Ammon's horn (tissue), 1 donor: ENCODE measurements at places on chromosomes 3 and 15.

- DNase-seq: peak; percentile 73
Observed at GRCh38 chr3:154060238-154061000, 60.8 kb upstream of the ARHGEF26 start.

- DNase-seq: no peak
Observed at GRCh38 chr3:125179143-125179883, 33.2 kb downstream of the SLC12A8 start.

DNA sequence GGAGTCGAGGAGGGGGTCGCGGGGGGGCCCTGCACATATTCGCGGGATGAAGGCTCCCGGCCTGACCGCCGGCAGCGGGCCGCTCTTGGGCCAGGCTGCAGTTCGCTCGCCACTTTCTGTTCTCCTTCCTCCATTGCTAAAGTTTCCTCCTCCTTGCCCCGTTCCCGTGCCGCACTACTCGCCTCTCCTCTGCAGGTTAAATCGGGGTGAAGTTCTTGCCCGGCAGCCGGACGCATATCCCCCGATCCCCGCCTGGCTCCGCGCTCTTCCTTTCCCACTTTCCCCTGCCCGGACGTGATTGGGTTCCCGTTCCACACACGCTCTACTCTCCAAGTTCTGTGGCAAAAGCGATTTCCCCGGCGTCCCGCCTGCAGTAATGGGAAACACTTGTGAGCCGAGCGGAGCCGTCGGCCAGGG is 556 bp downstream of the CRYBG3 start:
- peak; percentile 52 for DNase-seq

DNA sequence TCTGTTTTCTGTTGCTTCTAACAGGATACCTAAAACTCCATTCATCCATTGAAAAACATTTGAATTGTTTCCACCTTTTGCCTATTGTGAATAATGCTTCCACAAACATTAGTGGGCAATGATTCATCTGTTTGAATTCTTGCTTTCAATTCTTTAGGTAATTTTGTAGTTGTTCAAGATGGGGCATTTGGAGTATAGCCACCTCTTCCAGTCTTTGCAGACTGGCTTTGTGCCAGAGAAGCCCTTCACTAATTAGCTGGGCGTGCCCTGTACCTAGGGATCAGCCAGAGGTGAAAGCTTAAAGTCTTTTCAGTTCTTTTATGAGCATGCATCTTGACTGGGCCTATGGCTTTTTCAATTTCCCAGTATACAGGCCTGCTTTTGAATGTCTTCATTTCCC is 10.9 kb downstream of the RTP1 start:
- DNase-seq: no peak

GRCh38 chr15:99850517-99850916 is 117.3 kb upstream of the LYSMD4 start:
- DNase-seq: no peak

GRCh38 chr3:56196700-56197099 is 271.6 kb downstream of the ERC2 start:
- no peak for DNase-seq

- DNase-seq: no peak
Observed at GRCh38 chr15:25787855-25788520, 75.1 kb downstream of the ATP10A start.

DNA sequence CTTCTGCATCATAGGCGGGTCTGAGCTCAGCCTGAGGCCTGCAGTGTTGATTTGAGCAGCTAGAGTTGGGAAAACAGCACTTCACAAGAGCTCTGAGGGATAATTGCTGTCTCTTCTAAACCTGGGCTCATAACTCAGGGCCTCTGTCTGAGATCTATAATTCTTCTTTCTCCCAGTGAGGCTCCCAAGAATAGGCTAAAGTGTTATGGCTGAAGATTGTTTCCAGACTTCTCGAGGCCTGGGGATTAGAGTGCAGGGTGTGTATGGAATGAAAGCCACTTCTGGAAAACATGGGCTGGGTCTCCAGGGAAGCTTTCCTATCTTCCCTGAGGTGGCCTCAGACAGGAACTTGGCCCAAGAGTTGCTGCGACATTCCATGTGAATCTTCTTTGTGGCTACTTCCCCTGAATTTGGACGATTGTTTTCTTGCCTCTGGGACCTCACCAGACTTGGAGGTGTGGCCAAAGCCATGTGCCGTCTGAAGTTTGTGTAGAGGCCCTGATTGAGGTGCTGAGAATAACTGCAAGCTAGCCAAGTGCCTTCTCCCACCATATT is 26.5 kb downstream of the MTMR14 start:
- no peak for DNase-seq

GRCh38 chr3:182912474-182912873 is 67.9 kb downstream of the DCUN1D1 start:
- peak; percentile 72 for DNase-seq

- peak; percentile 44 for DNase-seq
Observed at GRCh38 chr3:179149406-179149867, 1.3 kb downstream of the PIK3CA start.

GRCh38 chr3:174132006-174132405 is 727.1 kb upstream of the NAALADL2 start:
- DNase-seq: no peak

- no peak for DNase-seq
Observed at GRCh38 chr3:126539558-126540250, 15.7 kb downstream of the CHST13 start.

DNA sequence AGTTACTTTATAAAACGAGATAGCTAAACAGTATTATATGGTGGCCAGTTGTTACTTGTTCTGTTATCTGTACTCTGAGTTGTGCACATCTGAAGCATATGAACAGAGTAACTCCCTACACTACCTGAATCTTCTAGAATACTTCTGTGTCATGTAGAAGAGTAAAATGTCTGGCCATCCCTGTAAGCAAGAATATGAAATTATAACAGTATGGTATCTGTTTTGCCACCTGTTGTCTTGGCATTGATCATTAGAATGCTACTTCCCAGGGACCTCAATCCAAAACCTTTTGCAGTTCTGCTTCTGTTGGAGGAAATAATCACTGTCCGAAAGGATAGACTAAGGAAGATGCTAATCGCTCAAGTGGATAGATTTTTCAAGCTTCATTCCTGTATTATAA is 1.9 kb downstream of the TEX9 start:
- DNase-seq: no peak

DNA sequence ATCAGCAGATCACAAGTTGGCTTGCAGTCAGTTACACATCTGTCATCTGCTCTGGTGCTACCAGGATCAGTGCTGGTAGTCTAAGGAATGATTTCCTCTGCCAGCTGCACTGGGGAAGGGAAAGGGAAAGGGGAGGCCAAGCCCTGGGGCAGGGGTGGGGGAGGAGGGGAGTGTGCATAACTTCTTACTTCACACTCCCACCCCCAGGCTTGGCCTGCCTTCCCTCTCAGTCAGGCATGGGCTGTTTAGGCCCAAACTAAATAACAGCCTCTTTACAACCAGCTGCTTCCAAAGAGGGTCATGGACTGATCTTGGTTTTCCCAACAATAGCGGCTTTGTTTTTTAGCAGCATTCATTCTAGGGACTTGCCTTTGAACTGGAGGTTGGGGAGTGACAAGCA is 86.1 kb upstream of the PSMD6 start:
- DNase-seq: peak; percentile 77

- DNase-seq: no peak
Observed at GRCh38 chr3:54137311-54137710, 15.0 kb downstream of the CACNA2D3 start.

GRCh38 chr15:43808960-43809678 is 8.7 kb downstream of the HYPK start:
- no peak for DNase-seq

DNA sequence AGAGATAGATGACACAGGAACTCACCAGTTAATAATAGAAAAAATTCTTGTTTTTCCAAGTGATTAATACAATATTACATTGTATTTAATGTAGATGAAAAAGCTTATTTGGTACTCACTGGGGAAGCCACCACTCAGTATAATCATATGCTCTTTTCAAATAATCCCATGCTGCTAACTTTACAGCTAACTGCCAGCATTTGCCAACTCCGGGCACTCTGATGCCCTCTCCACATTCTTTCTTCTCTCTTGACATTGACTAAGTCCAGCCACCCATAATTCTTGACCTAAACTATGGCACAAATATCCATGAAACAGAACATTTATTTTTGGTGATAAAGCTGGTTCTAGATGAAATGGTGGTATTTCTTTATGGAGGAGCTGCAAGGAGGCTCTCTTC is 384.9 kb downstream of the ZBTB20 start:
- DNase-seq: no peak

DNA sequence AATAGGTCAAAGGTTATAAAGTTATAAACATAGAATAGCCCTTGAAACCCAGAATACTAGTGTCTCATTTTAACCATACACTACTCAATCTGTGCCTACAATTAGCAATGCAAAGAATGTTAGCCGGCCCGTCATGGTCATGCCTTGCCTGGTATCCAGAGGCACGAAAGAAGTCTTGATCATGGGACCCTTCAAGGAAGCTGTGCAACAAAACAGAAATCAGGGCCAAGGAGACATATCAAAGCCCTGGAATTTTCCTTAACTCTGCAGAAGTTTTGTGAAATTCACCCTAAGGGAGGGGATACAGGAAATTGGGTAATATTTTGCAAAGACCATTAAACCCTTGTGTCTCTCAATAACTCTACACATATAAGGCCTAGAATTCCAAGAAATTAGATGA is 482.4 kb downstream of the ROBO1 start:
- no peak for DNase-seq

GRCh38 chr15:95760508-95760907 is 570.0 kb upstream of the NR2F2 start:
- DNase-seq: no peak

DNA sequence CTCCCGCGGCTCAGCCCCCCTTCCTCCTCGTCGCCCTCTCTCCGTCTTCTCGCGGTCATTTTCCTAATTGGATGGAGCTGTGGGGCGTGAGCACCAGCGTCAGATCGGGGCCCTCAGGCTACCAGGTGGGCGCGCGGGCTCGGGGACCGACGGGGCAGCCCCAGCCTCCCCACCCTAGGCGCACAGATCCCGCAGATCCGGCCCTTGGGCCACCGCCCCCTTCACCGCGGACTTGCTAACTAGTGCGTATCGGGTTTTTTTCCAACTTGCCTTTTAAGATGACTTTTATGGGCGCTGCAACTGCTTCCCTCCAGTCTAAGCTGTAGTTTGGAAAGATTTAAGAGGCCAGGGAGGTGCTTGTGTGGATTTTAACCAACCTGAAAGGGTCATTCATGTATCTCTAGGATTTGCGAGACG is 1.3 kb downstream of the ZNF710 start:
- DNase-seq: no peak

DNA sequence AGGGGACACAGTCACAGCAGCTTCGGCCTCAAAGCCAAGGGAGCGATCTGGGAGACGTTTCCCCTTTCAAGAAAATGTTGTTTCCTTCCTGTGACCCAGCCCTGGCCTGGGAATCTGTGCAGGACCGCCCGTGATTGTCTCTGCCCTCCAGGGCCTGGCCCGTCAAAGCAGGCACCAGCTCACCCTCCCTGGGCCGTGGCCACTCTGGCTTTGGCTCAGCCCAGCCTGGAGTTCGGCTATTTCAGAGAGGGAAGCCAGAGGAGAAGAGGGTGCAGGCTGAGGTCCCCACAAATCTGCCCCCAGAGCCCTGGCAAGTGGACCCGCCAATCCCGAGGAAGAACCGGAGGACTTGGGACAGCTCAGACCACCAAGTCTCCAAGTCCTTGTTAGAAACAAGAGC is 12.7 kb downstream of the GATA2 start:
- DNase-seq: no peak

GRCh38 chr3:53811143-53811927 is 34.9 kb downstream of the CHDH start:
- no peak for DNase-seq

DNA sequence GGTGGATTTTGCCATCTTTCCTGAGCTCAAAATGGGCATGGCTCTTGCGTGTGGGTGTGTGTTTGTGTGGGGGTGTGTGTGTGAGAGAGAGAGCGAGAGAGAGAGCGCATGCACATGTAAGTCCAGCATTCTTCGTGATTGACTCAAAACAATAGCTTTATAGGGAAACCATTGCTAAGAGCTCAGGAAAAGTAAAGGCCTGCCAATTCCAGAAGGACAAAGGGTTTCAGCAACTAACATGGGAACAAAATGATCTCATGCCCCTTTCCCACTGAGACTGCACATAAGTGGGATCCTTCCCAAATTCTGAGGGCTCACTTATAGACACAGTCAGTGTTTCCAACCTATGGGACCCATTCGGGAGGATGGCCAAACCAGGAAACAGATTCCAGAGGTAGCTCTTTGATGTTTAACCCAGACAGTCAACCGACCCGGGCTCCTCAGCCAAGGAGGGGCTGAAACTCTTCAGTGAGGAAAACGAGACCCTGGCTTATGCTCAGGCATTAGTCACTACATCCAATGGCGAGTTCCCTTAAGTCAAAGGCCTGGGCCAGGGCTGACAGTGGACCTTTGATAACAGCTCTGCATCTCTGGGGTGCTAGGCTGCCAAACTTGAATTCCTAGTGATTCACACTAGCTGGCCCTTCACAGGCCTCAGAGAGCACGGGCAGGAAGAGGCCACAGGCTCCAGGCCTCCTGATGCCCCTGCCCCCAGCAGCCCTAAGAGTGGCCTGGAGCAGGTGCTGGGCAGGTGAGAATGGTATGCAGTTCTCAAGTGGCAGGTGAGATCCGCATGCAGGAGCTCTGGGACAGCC is 305.0 kb upstream of the C2CD4B start:
- peak; percentile 39 for DNase-seq

DNA sequence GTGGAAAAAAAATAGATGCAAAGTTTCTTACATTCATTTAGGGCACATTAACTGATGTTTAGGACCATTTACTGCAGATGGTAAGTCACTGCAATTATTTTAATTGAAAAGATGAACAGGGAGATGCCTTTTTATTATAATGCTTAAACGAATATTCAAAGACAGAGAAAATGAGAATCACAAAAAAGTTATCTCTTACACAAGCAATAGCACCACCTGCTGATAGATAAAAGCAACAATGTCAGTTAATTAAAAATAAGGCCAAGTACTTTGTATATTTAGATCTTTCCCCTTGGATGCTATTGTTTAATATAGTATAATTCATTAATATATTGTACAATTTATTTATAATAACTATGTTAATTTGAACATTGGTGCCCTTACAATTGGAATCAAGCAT is 55.9 kb downstream of the IFT80 start:
- DNase-seq: no peak

GRCh38 chr3:173920386-173920785 is 522.8 kb downstream of the NLGN1 start:
- DNase-seq: no peak

- peak; percentile 40 for DNase-seq
Observed at GRCh38 chr3:73727117-73727821, 102.5 kb upstream of the PDZRN3 start.

- peak; percentile 10 for DNase-seq
Observed at GRCh38 chr15:62624547-62625378, 417.8 kb upstream of the TPM1 start.

- DNase-seq: no peak
Observed at GRCh38 chr15:32966512-32966911, 228.0 kb downstream of the FMN1 start.

GRCh38 chr3:44469914-44470313 is 7.6 kb downstream of the ZNF445 start:
- no peak for DNase-seq

- no peak for DNase-seq
Observed at GRCh38 chr15:100560323-100560722, 31.6 kb upstream of the CERS3 start.
